ENCODE measurements at places on chromosomes 1 and 21. TPM values are rescaled to one million over a fixed set of nuclear protein-coding genes. Genes with fewer than 3 reads are reported as not detected.

DNAJC28 gene
- 9.3 TPM for polyA plus RNA-seq

TNFRSF9 gene
- polyA plus RNA-seq: 0.24 TPM

TMEM51 gene
- polyA plus RNA-seq: 5.3 TPM

GRCh38 chr1:186873687-186874086 lies 44.9 kb downstream of the PLA2G4A start:
- DNase-seq: no peak

DNA sequence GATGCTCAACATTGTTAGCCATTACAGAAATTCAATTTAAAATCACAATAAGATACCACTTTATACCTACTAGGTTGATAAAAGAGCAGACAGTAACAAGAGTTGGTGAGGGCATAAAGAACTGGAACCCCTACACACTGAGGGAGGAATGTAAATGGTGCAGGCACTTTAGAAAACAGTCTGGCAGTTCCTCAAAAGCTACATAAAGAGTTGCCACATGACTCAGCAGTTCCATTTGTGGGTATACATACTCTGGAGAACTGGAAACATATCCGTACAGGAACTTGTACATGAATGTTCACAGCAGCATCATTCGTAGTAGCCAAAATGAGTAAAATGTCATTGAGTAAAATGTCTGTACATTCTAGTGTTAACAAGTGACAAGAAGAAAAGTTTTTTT lies 17.0 kb downstream of the NSL1 start:
- no peak for DNase-seq

GRCh38 chr1:156677616-156678596 lies 699 bp upstream of the NES start:
- peak; percentile 79 for DNase-seq

- DNase-seq: no peak
These were observed 215.8 kb upstream of the GREM2 start for GRCh38 chr1:240827786-240828185.

- DNase-seq: no peak
These were observed 354.6 kb upstream of the C1orf87 start for GRCh38 chr1:60428127-60428526.

DNA sequence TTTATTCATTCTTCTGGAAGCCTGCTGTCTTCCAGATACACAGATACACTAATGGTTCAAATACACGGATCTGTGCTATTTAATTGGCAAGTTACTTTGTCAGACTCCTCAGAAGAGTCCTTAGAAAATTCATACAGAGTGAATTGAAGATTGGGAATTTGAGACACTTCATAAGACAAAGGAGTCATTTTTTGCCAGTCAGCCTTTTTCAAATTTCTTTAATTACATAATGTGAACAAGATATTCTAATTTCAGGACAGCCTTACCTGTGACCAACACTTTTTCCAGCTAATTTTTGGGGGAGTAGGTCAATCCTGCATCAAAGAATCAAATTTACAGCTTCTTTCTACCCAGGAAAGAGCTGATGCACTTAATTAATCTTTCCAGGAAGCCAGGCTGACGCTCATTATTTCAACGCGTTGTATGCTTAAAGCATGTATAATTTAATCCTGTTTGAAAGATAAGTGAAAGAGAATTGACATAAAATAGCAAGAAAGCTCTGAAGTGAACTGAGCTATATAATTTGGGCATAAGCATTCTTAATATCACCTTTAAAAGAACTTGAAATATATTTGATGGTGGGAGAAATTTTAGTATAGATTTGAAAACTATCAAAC lies 12.8 kb upstream of the NRIP1 start:
- no peak for DNase-seq

DNA sequence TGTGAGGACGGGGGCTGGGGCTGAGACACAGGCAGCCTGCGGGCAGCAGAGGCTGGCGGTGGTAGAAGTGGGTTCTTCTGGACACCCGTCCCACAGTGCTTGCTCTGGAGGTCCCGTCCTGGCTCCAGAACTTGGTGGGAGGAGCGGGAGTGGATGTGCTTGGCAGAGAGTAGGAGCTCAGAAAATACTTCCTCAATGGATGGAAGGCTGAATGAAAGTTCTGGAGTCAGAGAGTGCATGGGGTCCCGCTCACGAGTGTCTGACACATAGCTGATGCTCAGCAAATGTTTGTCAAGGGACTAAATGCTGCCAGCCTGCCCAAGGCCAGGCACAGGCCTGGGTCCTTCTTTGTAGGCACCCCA lies 13.4 kb upstream of the NES start:
- no peak for DNase-seq

DNA sequence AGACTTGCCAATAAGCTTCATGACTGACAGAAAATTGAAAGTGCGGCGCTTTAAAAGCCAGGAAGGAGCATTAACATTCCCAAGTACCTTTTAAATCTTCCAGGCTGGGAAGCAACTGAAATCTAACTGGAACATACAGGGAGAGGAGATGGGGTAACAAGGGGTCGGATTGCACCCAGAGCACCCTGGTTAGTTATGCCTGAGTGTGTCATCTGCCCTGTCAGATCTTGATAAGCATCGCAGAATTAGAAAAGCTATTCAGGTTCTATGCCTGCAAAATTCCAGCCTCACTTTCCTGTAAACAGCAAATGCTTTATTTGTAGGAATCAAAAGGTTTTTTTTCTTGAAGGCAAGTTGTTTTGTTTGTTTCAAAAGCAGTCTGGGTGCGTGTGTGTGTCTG lies 58.5 kb downstream of the SERBP1 start:
- DNase-seq: no peak

DNA sequence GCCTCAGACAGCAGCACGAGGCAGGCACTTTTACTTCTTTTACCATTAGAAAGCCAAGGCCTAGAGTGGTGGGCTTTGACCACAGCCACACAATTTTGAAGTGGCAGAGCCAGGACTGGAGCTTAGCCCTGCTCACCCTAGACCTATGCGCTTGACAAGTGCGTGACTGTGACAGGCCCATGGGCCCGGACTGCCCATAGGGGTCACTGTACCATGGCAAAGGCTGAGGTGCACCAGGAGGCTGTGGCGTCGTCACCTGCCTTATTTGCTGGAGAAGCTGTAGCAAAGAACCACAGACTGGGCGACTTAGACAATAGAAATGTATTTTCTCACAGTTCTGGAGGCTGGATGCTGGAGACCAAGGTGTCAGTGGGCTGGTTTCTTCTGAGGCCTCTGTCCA lies 2.6 kb upstream of the TMEM82 start:
- DNase-seq: no peak
